ENCODE measurements at places on chromosomes 12 and 14. TPM values are rescaled to one million over a fixed set of nuclear protein-coding genes. Genes with fewer than 3 reads are reported as not detected.

Gene SLC4A8
- total RNA-seq: 0.08 TPM

- DNase-seq: no peak
These were observed 11.1 kb upstream of the TMPO start for GRCh38 chr12:98504368-98504617.

DNA sequence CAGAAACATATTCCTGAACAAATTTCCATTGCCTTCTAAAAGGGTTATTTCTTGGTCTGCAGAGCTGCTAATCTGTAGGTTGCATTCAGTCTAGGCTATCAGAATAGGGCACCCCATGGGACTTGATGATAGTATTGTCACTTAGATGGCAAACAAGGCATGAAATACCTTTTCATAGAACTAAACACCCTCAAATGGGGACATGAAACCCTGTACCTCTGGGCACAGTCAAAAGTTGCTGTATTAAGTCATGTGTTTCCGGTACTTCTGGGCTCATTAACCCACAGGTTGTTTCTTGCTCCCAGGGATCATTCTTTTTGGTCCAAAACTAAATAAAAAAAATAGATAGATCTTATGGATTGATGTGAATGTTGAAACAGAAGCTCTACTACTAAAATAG is 930.4 kb downstream of the NRXN3 start:
- no peak for DNase-seq

GRCh38 chr12:13539051-13539450 is 342.5 kb downstream of the EMP1 start:
- no peak for DNase-seq

DNA sequence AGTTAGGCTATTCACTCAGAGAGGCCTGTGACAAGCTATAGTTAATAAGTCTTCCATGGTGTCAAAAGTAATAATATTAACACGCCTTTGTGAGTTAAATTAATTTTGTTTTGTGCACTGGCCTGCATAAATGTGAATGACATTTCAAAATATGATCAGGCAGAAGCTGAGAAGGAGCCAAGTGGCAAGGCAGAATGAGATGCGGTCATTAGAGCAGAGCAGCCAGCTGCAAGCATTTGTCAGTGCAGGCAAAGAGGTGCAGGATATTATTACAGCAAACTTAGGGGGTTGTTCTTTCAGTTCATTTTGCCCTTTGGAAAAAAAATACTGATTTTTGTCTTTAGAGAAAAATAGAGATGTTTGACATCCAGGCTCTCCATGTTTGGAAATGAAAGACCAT is 364.5 kb downstream of the PAWR start:
- no peak for DNase-seq

- no peak for DNase-seq
These were observed 28.7 kb downstream of the CRACR2A start for GRCh38 chr12:3723916-3724805.

DNA sequence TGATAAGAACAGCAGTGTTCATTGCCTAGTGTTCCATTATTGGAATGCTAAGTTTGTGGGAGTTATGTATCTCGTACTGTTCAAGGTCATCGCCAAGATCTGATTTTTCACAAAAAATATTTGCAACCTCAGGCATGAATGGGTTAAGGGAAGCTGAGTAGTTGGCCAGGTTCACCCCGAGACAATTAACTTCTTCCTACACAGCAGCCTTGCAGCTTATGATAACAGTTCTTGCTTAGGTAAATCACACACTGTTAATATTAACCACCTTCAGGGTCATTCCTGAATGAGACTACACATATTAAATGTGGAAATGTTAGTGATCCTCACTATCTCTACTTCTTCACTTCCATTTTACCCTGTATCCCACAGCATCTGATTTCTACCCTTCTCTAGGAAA is 18.0 kb downstream of the FKBP11 start:
- no peak for DNase-seq

DNA sequence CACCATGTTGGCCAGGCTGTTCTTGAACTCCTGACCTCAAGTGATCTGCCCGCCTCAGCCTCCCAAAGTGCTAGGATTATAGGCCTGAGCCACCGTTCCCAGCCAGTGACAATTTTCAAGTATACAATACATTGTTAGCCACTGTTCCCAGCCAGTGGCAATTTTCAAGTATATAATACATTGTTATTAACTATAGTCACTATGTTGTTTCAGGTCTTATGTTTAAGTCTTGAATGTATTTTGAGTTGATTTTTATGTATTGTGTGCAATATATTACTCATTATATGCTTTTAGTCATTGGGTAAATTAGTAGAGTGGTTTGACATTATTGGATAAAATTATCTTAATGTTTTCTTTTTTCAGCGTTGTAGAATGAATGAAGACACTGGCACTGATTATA is 13.0 kb upstream of the ZNF410 start:
- no peak for DNase-seq

Gene FSCB
- total RNA-seq: not detected

DNA sequence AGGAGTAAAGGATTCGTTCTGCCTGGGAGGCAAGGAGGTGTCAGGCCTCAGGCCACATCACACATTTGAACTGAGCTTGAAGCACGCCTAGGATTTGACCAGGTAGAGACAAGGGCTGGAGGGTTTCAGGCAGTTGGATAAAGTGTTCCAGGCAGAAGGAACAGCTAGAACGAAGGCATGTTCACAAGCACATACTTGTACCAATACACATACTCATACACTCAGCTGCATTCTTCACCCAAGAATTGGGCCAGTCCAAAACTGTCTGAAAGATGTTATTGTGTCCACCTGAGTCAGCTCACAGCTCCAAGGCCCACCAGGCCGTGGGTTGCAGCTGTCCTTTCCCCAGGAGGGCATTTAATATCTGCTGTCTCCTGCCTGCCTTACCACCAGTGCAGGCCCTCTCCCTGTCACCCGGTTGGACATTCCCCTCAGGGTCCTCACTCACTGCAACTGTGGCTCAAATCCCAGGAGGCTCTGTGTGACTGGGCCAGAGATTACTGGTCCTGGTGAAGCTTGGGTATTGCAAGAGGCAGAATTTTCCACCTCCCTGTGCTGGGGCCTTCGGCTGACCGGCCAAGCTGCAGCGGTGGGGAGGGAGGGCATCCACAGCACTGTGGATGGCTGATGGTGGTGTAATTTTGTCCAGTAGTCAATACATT is 12.8 kb upstream of the AQP2 start:
- no peak for DNase-seq

Data from Right ventricle myocardium inferior (tissue), 1 donor.